ENCODE measurements at places on chromosomes 1 and 21. TPM values are rescaled to one million over a fixed set of nuclear protein-coding genes. Genes with fewer than 3 reads are reported as not detected.
A peak's percentile ranks its signal among the peaks of the same experiment; 100 is the strongest.

GFI1 gene
- 1.5 TPM for total RNA-seq

SLFNL1 gene
- total RNA-seq, result 0.29 TPM

SPRR2E gene
- not detected for total RNA-seq

SERPINC1 gene
- 0.32 TPM for total RNA-seq

OR6N1 gene
- total RNA-seq, result not detected

TEDDM1 gene
- not detected for total RNA-seq

CD5L gene
- not detected for total RNA-seq

BRINP2 gene
- total RNA-seq, result 0.48 TPM

PLEKHN1 gene
- 1.6 TPM for total RNA-seq

FCRL5 gene
- total RNA-seq, result not detected

CFHR1 gene
- total RNA-seq, result not detected

- no peaks in the 10 kb centered on the region for H3K36me3 ChIP-seq
- peaks cover 5% of the 10 kb centered on the region for H3K4me1 ChIP-seq
- H3K27me3 ChIP-seq, result no peaks in the 10 kb centered on the region
- H3K4me3 ChIP-seq, result peak overlapping the region; percentile 36
- peak overlapping the region; percentile 92 for H3K27ac ChIP-seq
- peak; percentile 63 for DNase-seq
These were observed 29.7 kb downstream of the PBX1 start for GRCh38 chr1:164588516-164589341.

GRCh38 chr21:26943921-26944320 is 23.0 kb downstream of the ADAMTS5 start:
- H3K36me3 ChIP-seq, result no peaks in the 10 kb centered on the region
- H3K4me3 ChIP-seq, result no peak overlapping the region
- no peaks in the 10 kb centered on the region for H3K4me1 ChIP-seq
- no peak overlapping the region for H3K27ac ChIP-seq
- no peak for DNase-seq

DNA sequence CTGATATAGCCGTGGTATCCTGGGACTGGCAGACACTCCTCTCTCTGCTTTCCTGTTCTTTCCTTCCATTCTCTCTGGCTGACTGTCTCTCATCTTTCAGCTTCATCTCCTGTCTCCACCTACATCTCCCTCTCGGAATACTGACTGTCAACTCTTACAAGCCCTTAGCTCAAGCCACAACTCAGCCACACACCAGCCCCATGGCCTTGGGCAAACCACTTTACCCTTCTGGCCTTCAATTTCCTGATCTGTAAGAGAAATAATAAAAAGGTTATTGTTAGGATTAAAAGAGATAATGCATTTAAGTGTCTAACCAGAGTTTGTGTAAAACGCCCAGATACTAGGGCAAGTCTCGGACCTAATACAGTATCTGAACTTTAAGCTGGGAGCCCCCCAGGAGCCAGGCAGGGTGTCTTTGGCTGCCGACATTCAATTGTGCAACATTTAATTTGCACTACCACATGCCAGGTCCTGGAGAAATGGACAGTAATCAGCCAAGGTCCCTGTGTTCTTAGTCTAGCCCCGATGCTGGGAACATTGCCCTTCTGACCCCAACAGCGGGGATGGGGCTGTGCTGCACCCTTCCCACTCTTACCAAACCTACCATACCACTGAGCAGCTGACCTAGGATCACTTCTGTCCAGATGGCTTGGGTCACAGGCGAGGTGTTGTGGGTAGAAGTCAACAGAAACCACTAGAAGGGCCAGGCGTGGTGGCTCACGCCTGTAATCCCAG is 5.1 kb downstream of the ECHDC2 start:
- no peaks in the 10 kb centered on the region for H3K36me3 ChIP-seq
- no peak overlapping the region for H3K27ac ChIP-seq
- H3K4me3 ChIP-seq, result no peak overlapping the region
- DNase-seq, result no peak

DNA sequence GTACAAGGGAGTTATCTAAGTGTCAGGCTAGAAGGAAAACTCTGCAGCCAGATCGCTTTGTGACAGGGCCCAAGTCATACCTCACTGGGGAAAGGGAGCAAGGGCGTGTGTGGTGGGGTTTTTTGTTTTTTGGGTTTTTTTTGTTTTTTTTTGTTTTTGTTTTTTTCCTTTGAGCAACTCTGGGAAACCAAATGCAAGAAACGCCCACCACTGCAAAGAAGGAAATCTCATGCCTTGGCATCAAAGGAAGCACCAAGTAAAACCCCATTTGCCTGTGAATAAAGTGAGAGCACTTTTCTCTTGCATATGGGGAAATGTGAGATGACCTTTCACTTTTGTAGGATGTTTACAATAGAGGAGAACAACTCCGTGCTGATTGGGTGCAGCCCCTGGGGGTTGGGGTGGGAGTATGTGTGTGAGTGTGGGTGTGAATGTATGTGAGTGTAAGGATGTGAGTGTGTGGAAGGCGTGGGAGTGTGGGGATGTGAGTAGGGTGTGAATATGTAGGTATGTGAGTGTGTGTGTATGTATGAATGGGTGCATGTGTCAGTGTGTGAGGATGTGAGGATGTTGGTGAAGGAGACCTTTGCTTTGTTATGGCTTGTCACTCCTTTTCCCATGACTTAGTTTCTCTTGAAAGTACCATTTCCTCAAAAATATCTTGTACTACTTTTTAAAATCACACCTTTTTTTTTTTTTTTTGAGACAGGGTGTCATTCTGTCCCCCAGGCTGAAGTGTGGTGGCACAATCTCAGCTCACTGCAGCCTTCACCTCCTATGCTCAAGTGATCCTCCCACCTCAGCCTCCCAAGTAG is 34.6 kb downstream of the IL12RB2 start:
- no peaks in the 10 kb centered on the region for H3K27me3 ChIP-seq
- H3K4me3 ChIP-seq, result no peak overlapping the region
- no peak for DNase-seq
- H3K36me3 ChIP-seq, result no peaks in the 10 kb centered on the region
- no peaks in the 10 kb centered on the region for H3K4me1 ChIP-seq

GRCh38 chr1:24139841-24140425 is 3.0 kb downstream of the IL22RA1 start:
- H3K27ac ChIP-seq, result no peak overlapping the region
- no peaks in the 10 kb centered on the region for H3K4me1 ChIP-seq

DNA sequence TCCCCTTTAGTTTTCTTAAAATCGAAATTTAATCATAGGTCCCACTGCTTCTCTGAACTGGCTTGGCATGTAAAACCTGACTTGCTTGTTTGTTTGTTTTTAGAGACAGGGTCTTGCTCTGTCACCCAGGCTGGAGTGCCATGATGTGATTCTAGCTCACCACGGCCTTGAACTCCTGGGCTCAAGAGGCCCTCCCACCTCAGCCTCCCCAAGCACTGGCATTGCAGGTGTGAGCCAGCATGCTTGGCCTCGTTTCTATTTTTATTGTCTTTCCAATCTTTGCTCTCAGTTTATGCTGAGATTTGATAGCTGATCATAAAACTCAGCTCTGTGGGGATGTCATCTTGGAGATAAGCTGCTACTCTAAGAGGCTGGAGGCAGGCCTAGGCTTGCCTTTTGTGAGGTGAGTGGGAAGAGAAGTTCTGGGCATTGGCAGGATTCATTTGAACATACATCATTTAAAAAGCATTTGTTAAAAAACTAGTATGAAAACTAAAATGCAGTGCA is 51.5 kb upstream of the GCLM start:
- H3K27me3 ChIP-seq, result no peaks in the 10 kb centered on the region
- H3K4me1 ChIP-seq, result no peaks in the 10 kb centered on the region
- H3K27ac ChIP-seq, result peak overlapping the region; percentile 69
- no peak for DNase-seq

GRCh38 chr1:95018602-95019369 is 54.0 kb downstream of the ALG14 start:
- H3K27ac ChIP-seq, result no peak overlapping the region
- H3K27me3 ChIP-seq, result no peaks in the 10 kb centered on the region
- no peaks in the 10 kb centered on the region for H3K36me3 ChIP-seq
- no peak overlapping the region for H3K4me3 ChIP-seq
- peaks cover 10% of the 10 kb centered on the region for H3K4me1 ChIP-seq

DNA sequence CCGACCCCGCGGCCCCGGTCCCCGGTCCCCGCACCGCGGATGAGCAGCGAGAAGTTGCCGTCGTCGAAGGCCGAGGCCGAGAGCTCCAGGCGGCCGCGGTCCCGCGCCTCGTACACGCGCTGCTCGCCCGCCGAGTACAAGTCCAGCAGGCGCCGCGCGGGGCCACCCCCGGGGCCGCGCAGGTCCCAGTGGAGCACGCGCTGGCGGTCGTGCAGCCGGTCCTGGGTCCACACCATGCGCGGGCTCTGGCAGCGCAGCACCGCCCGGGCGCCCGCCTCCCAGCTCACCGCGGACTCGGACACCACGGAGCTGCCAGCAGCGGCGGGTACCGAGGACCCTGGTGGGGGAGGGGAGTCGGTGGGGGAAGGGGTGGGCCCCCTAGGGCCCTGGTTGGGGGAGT is 2.9 kb downstream of the MXRA8 start:
- H3K27me3 ChIP-seq, result no peaks in the 10 kb centered on the region
- H3K27ac ChIP-seq, result peak overlapping the region; percentile 98
- H3K36me3 ChIP-seq, result no peaks in the 10 kb centered on the region

GRCh38 chr1:167739752-167740151 is 18.0 kb downstream of the MPZL1 start:
- H3K36me3 ChIP-seq, result no peaks in the 10 kb centered on the region
- H3K27me3 ChIP-seq, result no peaks in the 10 kb centered on the region
- no peaks in the 10 kb centered on the region for H3K4me1 ChIP-seq
- H3K4me3 ChIP-seq, result no peak overlapping the region

DNA sequence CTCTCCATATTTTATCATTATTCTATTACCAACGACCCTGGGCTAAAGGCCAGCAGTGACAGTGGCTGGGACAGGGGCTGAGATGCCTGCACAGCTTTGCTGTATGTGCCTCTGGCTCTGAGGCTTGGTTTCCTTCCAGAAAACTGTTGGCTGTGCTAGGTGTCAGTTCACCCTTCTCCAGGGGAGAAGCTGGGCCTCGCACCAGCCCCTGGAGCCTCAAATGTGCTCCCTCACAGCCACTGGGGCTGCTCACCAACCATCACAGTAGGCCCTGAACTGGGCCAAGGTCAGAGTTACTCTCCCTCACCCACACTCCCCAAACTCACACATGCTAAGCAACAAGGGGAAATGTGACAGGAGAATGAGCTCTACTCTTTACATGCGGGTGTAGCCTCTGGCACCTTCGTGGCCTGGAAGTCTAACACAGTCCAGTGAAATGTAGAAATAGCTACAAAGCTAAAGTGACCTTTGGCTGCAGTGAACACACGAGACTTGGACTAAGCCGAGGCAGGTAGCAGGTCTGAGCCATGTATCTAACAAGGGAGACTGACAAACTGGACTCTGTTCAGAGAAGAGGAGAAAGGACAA is 4.7 kb upstream of the CD160 start:
- H3K27me3 ChIP-seq, result no peaks in the 10 kb centered on the region
- no peak overlapping the region for H3K27ac ChIP-seq
- no peaks in the 10 kb centered on the region for H3K36me3 ChIP-seq
- DNase-seq, result no peak
- H3K4me3 ChIP-seq, result no peak overlapping the region
- H3K4me1 ChIP-seq, result no peaks in the 10 kb centered on the region

GRCh38 chr1:10122926-10123325 is 87.4 kb upstream of the KIF1B start:
- no peak for DNase-seq
- H3K4me3 ChIP-seq, result no peak overlapping the region
- H3K27me3 ChIP-seq, result no peaks in the 10 kb centered on the region
- H3K36me3 ChIP-seq, result no peaks in the 10 kb centered on the region
- no peaks in the 10 kb centered on the region for H3K4me1 ChIP-seq
- peak overlapping the region; percentile 8 for H3K27ac ChIP-seq

GRCh38 chr1:203354246-203354645 is 3.3 kb upstream of the FMOD start:
- H3K27me3 ChIP-seq, result no peaks in the 10 kb centered on the region
- H3K27ac ChIP-seq, result peak overlapping the region; percentile 10
- no peak overlapping the region for H3K4me3 ChIP-seq
- DNase-seq, result no peak
- no peaks in the 10 kb centered on the region for H3K36me3 ChIP-seq
- peaks cover 13% of the 10 kb centered on the region for H3K4me1 ChIP-seq

GRCh38 chr21:36854391-36854790 is 112.1 kb downstream of the HLCS start:
- H3K27me3 ChIP-seq, result no peaks in the 10 kb centered on the region
- no peaks in the 10 kb centered on the region for H3K4me1 ChIP-seq
- no peak for DNase-seq
- no peak overlapping the region for H3K27ac ChIP-seq

DNA sequence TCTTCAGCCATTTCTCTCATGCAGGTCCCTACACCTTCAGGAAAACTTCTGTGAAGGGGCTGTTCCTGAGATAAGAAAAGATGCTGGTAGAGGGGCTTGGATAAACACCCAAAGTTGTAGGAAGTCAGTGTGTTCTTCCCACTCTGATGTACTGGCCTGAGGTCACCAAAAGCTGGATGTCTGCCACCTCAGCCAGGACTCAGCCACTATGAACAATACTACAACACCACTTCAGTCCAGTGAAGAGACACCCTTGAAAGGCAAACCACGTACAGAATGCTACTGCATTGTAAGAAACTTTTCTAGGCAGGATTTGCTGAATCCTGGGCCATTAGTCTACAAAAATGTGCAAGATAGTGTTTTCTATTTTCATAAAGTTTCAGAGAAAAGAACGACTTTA is 2.4 kb downstream of the PTPN14 start:
- DNase-seq, result peak; percentile 65
- H3K27me3 ChIP-seq, result no peaks in the 10 kb centered on the region
- peak overlapping the region; percentile 87 for H3K4me3 ChIP-seq
- H3K36me3 ChIP-seq, result no peaks in the 10 kb centered on the region

GRCh38 chr1:180116964-180117763 is 37.5 kb upstream of the QSOX1 start:
- DNase-seq, result no peak
- H3K4me3 ChIP-seq, result no peak overlapping the region
- no peaks in the 10 kb centered on the region for H3K4me1 ChIP-seq
- H3K27me3 ChIP-seq, result no peaks in the 10 kb centered on the region
- H3K36me3 ChIP-seq, result no peaks in the 10 kb centered on the region
- H3K27ac ChIP-seq, result no peak overlapping the region

DNA sequence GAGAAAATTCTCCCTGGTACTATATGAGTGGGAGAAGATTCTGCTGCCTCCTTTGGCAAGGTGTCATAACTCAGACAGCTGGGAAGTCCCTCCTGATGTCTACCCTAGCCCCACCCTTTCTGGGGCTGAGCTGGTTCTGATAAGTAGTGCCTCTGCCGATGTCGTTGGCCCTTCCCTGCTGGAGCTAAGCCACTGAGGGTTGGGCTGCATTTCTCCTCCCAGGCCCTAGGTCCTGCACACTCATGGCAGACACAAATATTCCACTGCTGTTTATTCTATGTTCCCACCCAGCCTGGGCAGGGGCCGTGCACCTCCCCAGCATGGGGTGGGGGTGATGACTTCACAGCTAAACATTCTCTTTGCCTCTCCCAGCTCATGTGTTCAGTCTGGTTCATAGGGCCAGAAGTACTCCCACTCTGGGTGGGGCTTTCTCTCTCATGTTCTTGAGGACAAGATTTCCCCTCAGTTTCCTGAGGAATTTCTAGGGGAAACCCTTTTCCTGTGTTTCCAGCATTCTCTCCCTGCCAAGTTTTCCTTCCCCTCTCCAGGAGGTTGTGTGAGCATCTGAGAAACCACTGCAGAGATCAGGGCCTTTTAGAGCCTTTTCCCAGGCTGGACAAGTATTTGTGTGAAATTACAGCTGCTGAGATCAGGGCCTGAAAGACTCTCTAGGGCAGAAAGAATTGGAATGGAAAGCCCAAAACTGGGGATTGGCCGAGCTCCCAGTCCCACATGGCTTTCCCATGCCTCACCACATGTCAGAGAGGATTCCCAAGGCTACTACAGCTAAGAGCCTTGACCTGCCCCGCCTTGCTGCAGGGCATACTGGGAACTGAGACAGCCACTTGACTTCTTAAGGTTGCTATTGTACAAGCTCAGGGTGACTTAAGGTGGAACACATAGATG is 66.2 kb downstream of the ATP2B4 start:
- no peaks in the 10 kb centered on the region for H3K36me3 ChIP-seq
- H3K27me3 ChIP-seq, result no peaks in the 10 kb centered on the region
- H3K4me1 ChIP-seq, result peaks cover 15% of the 10 kb centered on the region
- no peak overlapping the region for H3K4me3 ChIP-seq
- peak overlapping the region; percentile 79 for H3K27ac ChIP-seq

Data from breast epithelium (tissue), 4 donors.